NCI-H1092 treated with DMSO at 0.1 percent for 48 hours (cell line): ENCODE measurements at places on chromosomes 11 and 22.

DNA sequence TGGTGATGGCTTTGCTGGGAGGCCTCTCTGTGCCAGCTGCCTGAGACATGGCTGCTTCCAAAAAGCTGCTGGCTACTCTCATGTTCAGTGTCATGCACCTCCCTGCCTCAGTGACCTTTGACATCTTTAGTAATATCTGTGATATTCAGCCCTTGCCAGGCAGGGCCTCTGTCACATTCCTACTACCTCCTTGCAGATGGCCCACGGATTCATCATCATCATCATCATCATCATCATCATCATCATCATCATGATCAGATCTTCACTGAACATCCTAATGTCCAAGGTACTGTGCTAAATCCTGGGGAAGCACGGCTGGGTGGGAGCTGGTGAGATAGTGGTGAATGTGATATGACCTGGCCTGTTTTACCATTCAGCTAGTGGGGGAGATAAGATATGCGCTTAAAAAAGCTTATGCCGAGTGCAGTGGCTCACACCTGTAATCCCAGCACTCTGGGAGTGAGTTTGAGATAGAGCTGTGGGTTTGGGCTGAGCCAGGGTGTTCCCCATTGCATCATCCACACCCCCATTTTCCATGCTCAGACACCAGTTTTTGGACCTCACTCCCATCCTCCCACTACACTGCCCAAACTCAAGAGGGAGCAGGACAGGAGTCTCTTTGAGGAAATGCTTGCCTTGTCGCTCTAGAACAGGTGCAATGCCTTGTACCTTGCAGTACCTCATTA is 17.1 kb upstream of the TMPRSS13 start:
- no peak for DNase-seq

GRCh38 chr11:110093407-110094297 is 460 bp downstream of the ZC3H12C start:
- peak; percentile 72 for DNase-seq

- DNase-seq: no peak
These were observed 278.2 kb downstream of the DLG2 start for GRCh38 chr11:85348945-85349344.

DNA sequence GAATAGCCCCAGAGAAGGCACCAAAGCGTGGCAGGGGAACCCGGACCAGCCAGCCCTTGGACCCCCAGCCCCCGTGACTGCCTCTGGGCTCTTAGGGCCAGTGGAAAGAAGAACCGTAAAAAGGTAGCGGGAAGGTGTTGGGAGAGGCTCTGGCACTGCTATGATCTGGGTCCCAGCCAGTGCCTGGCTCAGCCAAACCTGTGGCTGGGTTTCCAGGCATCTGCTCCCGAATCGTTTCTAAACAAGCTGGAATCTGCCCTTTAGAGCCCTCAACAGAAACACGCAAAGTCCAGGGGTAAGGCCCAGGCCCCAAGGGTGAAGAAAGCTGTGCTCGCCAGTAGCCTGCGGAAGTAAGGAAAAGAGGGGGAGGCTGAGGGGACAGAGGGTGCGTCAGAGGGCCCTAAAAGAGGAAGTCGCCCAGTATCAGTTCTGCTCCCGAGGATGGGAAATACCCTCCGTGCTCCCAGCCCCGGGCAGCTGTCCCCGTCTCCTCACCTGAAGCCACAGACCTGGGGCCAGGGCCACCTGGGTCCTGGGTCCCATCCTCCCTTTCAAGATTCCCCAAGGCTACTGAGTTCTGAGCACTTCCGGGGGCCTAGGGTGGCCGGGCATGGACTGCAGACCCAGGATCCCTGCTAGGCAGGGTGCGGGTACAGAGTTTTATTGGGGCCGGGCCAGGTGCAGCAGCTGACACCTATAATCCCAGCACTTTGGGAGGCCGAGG is 24.7 kb downstream of the IL10RA start:
- DNase-seq: no peak

DNA sequence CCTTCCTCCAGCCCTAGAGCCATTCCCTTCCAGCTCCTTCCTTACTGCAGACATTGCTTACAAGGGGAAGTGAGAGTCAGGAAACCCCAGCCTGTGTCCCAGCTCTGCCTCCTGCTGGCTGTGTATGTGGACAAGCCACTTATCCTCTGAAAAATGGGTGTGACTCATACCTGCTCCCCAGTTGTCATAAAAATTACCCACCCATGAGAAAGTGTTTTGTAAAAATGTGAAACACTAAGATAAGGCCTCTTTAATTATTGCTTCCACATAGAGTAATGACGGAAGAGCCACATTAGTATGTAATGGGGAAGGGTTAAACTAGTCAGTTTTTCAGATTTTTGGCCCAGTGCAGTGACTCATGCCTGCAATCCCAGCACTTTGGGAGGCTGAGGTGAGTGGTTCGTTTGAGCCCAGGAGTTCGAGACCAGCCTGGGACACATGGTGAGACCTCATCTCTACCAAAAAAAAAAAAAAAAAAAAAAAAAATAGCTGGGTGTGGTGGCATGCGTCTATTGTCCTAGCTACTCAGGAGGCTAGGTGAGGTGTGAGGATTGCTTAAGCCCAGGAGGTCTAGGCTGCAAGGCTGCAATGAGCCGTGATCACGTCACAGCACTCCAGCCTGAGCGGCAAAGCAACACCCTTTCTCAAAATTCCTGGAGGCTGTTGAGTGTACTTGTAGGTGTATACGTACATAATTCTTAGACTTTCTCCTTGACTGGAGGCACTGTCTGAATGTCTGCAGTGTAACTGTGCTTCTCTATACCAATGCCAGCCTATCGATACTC is 84.9 kb downstream of the CTTN start:
- no peak for DNase-seq

GRCh38 chr22:30878516-30879414 is 89.8 kb downstream of the MORC2 start:
- DNase-seq: peak; percentile 17
